Right renal cortex interstitium (tissue), 3 donors: ENCODE measurements at places on chromosomes 3 and 15. TPM values are rescaled to one million over a fixed set of nuclear protein-coding genes. Genes with fewer than 3 reads are reported as not detected.

Gene GOLGA6L4
- 10.0 TPM for polyA plus RNA-seq

Gene RTP3
- not detected for polyA plus RNA-seq

Gene GOLGA8Q
- polyA plus RNA-seq = 1.0 TPM

Gene TRIP4
- polyA plus RNA-seq = 52.0 TPM

Gene ARGFX
- polyA plus RNA-seq = not detected
